ENCODE measurements at places on chromosomes 6 and 20.

DNA sequence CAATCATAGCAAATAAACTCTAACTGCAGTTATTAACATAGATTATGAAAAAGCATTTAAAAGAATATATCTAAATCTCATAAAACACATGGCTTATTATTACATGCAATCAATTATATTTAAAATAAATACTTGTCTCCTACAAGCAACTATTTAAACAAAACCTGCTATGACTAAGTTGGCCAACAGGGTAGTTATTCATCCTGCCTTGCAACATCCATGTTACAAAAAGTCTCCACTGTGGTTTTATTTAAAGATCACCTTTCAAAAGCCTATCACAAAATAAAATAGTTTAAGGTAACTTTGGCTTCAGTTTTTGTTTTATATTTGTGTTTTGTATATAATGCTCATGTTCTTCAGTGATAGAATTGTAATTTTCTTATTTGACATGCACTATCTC is 1127.0 kb upstream of the MAP3K7 start:
- no peak for DNase-seq

- no peak for DNase-seq
These were observed 423.2 kb upstream of the JARID2 start for GRCh38 chr6:14822679-14823078.

- no peak for DNase-seq
These were observed 4.1 kb upstream of the ZNF335 start for GRCh38 chr20:45976086-45976485.

DNA sequence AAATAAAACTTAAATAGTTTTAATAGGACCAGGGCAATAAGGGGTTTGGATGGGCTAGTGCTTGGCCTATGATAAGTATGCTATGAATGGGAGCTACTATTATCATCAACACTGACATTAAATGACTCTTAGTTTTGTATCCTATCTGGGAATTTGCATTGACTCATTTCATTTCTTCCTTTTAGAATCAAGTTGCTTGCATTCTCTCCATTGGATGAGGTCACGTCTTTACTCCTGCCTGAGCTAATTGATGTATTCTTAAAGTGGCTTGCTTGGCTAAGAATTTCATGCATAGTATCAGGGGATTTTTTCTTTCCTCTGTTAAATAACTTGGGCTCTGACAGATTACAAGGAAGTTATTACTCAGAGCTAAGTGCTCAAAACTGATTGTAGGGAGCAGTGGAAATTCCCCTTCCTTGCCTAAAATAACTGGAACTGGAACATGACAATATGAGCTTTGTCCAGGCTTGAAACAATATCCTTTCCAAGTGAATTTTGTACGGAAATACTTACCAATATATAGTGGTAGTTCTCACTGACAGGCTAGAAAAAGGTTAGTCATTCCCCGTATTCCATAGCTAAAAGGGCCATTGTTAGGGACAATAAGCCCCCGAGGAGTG is 169.9 kb downstream of the BCAS1 start:
- DNase-seq, result no peak

DNA sequence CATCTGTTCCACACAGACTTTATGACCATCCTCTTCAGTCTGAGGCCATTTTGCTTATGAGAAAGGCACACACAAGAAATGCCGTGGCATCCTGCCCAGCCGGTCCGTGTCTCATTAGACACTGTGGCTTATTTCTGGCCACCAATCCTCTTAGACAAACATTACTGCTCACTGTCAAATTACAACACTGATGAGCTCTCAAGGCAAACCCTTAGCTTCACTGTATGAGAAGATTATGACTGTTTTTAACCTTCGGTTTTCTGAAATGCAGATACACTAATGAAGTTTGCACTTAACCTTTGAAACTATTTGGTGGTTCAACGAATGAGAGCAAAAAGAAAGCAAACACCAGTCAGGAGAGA is 50.5 kb upstream of the DST start:
- DNase-seq, result peak; percentile 36

DNA sequence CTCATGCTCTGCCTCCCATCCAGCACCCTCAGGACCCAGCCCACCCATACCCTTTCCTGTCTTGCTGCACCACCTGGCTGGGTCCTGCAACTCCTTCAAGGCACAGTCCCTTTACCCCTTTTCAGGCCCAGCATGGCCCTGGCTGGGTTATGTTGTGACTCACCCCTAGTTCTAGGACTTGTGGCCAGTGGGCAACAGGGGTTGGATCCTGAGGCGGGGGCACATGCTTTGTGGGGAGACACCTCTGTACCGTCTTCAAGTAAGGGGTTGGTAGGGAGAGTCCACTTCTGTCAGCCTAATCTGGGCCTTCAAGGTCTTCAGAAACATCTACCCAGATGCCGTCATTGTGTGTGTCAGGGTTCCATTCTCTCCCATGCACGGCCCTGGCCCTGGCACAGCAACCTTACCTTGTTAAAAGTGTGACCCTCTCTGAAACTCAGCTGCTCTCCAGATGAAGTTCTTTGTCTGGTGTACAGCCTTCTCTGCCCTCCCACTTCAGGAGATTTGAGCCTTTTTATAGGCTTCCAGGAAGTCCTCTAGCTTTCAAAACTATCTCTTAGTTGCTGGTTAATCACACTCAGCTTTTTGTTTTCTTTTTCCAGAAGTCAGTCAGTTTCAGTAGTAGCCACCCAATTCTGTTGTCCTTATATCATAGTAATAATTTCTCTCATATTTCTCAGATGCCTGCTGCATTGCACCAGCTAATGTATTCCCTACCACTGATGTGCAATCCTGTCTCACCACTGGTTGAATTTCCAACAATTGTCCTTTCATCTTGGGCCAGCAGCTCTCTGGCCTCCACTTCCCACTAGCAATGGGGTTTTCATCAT is 107.3 kb downstream of the NRN1 start:
- no peak for DNase-seq

GRCh38 chr20:62056377-62056776 is 9.3 kb downstream of the TAF4 start:
- no peak for DNase-seq

DNA sequence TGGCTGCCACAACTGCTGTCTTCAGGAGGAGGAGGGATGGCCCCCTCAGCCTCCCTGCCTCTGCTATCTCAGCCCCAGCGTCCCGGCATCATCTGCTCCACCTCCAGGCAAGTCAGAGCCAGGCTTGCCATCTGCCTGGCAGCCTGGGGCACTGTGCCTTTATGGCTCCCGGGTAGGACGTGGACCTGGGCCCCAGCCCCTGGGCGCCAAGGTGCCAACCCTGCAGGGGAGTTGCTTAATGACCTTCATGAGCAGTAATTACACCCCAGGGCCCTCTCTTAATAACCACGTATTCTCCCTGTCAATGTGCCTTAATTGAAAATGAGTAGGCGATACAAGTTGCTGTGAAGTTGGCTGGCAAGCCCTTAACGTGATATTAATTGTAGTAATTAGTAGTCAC is 122.1 kb upstream of the MLN start:
- DNase-seq, result no peak

GRCh38 chr6:111096246-111096645 is 8.9 kb downstream of the SLC16A10 start:
- DNase-seq, result peak; percentile 30

DNA sequence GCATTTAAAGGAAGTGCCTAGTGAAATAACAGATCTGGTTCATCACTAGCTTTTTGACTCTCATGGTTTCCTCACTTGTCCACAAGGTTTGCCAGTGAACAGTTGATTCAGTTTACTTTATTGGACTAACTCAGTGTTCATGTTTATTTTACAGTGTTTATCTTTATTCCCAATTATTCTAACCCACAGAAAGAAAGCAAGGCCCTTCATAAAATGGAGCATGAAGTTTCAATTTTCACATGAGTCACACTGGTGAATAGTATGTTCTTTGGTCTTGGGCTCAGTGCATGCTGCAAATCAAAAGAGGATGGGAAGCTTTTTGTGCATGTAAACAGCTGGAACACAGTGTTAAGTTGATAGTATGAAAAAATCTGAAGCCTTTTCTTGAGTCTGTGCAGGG is 217.6 kb upstream of the HDDC2 start:
- no peak for DNase-seq

DNA sequence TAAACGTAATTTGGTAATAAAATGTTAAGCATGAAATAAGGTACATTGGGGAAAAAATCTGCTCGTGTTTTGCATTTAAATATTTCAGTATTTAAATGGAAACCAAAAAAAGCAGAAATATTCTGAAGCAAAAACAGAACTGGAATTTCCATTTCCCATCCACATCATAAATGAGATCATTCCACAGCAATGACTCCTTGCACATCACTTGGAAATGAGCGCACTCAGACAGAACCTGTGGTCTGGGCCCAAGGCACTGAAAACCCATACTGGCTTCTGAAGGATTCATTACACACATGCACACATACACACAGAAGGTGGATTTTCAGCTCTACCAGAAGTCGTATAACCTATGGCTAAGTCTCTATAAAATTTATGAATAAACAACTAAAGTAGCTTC is 174.8 kb downstream of the IBTK start:
- no peak for DNase-seq

DNA sequence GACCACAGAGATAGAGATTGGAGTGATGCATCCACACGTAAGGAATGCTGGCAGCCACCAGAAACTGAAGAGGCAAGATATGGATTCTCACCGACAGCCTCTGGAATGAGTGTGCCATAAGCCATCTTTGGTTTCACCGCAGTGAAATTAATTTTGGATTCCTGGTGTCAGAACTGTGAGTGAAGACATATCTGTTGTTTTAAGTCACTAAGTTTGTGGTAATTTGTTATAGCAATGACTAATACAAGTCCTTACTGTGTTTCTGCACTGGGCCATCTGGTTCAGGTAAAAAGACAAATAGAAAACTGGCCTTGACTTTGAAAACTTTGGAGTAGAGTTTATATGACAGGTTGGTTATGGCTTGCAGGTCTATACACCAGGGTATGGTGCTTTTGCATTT is 261.9 kb downstream of the PHF3 start:
- peak; percentile 27 for DNase-seq

DNA sequence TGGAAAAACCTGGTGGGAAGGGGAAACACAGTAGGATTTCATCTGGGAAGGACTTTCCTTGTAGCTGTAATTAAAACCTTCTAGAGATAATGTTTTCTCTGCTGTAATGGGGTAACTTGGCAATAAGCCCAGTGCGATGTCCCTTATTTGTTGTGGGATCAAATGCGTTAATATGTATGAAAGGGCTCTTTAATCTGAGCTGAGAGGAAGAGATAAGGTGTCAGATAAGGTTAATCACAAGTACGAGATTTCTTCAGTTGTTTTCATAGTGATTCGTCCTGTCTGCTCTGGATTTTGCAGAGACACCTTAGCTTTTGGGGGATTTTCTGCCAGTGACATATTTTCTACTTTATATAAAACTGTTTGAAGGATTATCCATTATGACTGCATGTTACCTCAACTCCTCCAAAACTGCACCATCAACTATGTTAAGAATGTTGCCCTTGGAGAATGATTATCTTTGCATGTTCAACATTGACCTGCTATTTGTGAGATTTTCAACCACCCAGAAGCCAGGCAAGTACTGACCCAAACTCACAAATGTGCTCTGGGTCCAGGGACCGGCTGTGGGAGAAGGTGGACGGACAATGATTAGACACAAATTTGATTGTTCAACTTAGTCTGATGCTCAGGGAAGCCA is 21.2 kb upstream of the ELOVL5 start:
- DNase-seq, result no peak

Data from urothelium cell line (cell line).